Fibroblast of the aortic adventitia (primary cell): ENCODE measurements at places on chromosomes 12 and 14.

DNA sequence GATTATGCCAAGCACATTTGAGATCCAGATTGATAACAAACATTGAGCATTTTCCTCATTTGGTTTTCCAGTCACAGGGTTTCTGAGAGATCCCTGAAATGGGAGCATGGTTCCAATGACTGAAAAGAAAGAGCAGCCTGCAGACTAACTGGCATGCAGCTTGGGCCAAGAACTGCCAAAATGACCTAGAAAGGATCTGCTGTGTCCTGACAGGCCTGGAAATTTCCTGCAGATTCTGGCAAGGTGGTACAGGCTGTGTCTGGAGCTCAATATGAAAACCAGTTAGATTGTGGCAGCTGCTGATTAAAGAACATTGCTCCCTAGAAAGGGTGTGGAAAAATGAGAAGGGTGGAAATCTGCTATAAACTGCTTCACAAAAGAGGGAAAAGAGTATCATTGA, 417.3 kb downstream of the IPO8 start:
- no peak for DNase-seq

DNA sequence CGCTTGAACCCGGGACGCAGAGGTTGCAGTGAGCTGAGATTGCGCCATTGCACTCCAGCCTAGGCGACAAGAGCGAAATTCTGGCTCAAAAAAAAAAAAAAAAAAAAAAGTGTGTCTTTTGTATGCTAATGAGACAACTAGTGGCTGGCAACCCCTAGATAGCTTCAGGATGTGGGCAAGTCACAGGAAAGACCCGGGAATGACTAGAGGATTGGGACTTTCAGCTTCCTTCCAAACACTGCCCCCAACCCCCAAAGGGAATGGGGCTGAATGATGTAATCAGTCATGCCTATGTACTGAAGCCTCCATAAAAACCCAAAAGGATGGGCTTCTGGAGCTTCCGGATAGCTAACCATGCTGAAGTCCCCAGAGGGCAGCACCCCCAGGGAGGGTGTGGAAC, 28.6 kb downstream of the USP44 start:
- no peak for DNase-seq

DNA sequence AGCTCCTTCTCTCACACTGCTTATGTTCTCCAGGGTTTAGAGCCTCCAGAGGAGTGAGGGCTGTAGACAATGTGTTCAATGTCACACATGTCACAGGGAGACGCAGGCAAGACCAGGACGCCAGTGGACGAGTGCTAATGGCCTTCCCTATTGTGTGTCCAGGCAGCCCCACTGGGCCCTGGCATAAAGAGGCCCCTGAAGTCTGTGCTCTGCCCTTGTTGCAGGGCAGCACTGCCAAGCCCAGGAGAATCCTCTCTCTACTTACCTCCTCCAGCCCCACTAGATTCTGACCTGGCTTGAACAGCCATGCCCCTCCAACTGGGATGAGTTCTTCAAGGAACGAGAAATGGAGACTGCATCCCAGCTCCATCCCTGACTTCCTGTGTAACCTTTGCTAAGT, 24.8 kb upstream of the TMEM106C start:
- no peak for DNase-seq

GRCh38 chr12:47235258-47236040, 155.7 kb upstream of the AMIGO2 start:
- no peak for DNase-seq

GRCh38 chr12:65642061-65642661, 182.1 kb upstream of the HMGA2 start:
- no peak for DNase-seq

DNA sequence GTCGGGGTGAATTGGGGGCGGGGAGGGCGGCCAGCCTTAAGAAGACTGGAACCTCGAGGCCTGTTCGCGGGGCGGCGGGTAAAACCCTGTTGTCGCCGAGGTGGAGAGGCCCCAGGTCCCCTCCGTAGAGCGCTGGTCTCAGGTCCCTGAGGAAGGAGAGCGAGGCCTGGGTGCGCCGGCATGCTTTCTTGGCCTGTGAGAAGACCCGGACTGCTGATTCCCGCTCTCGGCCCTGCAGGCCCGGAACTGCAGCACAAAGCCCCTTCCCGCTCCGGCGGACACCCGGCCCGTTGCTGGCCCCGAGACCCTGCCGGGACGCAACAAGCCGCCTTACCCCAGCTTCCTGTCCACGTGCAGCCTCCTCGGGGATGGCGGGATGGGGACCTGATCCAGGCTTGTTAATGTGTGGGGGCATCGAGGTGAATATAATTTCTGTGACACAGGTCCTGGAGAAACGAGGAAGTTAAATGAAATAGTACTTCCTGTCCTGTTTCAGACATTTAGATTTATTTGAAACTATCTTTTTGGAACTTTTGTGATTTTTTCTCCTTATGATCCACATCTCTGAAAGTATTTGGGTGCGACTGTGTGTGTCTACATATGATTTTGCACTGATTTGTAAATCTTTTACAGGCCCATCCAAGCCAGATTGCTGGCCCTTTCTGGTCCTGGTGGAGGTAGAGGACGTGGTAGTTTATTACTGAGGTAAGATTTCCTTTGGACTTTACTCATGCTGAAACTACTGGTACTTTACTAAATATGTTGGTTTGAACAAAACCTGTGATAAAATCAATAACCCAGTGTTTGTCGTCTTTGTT, 600 bp downstream of the PNN start:
- no peak for DNase-seq

GRCh38 chr12:6791931-6792520, 2.7 kb downstream of the CD4 start:
- DNase-seq: no peak

GRCh38 chr14:88251650-88252049, 71.4 kb downstream of the KCNK10 start:
- DNase-seq: no peak

DNA sequence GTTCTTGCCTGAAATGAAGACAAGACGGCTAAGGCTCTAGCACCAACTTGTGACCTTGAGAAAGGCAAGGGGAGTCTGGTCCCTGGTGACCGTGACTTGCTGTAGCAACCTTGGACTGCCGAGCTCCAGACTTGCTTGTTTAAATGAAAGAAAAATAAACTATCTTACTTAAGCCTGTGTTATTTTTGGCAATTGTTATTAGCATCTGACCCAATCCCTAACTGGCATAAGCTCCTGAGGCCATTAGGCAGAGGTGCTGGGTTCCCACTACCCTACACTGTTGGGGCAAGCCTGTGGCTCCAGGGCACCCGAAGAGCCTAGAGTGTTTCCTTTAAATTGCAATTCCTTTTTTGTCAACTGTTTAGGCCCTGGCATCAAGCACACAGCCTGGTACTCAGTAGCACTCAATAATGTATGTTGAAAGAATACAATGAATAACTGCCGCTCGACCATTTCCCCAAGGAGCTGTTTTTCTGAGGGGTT, 106.9 kb upstream of the HIF1A start:
- DNase-seq: peak; percentile 56

DNA sequence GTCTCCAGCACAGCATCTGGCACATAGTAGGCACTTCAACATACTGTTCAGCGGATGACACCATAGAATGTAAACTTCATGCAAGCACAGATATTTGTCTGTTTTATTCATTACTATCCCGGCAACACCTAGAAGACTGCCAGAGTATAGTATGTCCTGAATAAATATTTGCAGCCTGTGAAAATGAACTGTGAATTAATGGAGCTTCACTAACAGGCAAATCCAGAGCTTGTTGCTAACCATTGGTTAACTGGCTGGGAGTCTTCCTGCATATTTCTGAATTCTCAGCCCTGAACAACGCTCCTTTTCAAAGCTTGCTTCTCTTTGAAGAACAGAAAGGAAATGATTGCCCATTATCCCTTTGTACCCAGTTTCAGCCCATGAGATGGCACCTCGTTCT, 243.3 kb upstream of the CRY1 start:
- DNase-seq: no peak

DNA sequence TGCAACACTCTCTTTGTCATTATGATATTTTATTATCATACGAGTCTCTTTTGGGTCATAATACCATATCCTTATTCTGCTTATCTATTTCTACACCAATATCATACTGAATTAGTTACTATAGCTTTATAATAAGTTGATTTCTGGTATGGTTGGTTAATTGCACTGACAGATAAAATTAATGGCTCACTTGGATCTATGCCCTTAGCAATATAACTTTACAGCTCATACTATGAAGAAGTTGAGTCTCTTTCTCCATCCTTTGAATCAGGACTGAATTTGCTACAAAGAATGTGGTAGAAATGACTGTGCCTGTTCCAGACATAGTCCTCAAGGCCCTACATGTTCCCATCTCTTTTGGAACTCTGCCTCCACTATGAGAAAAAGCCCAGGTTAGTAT, 139.7 kb upstream of the DYRK2 start:
- no peak for DNase-seq

GRCh38 chr12:2384533-2385351, 332.0 kb downstream of the CACNA1C start:
- DNase-seq: peak; percentile 89

DNA sequence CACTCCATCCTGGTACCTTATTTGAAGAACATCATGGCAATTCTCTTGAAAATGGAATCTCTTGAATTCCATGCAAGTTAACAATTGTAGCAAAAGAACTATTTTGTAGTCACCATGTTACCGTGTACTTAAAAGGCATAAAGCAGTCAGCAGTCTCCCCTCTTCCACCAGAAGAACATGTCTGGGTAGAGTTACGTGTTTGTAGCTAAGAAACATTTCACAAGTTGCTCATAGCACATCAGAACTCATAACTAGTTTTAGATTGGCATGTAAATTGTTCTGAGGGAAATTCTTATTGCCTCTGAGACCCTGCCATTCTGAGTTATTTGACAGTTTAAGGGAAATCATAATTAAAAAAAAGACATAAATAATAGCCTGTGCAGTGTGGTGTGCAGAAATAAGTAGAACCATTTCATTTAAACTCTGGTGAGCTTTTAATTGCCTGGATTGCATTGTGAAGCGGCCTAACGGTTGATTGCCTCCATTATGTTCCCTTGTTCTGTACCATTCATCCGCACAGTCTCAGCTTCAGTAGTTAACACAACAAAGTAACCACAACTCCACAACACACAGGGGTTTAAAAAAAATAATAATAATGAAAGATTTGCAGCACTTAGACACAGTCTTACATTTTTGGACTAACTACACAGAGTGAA, 2.6 kb downstream of the LMO3 start:
- DNase-seq: no peak

GRCh38 chr14:50479041-50479440, 53.3 kb downstream of the MAP4K5 start:
- no peak for DNase-seq

DNA sequence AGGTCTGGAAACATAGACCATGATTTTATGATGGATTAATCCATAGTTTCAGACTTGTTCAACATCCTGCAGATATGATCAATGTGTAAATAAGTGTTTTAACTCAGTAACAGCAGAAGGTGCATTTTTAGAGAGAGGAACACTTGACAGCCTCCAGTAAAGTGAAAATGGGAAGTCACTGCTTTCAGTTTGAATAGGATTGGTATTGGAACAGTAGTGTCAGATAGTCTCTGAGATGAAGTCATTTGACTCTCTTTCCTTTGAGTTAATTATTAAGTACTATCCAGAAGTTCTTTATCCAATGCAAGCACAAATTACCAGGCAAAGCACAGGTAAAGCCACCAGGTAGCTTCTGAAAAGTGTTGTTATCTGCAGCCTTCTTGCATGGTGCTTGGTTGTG, 14.5 kb upstream of the NAV3 start:
- DNase-seq: no peak

DNA sequence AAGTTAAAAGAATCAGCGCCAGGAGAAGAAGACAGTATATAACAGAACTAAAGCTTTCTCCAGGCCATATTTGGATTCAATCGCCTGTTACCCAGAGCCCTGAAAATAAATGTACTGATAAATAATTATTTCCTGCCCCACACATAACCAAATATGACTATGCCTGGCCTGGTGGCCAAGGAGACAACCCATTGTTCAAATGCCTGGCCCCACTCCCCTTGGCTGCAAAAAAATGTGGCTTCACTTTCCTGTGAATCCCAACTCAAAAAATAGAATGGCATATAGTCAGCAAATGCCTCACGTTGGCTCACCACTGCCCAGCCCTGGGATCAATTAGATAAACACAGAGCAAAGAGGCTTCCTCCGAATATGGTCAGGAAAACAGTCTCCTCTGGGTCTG, 472.1 kb downstream of the BCL11B start:
- no peak for DNase-seq

DNA sequence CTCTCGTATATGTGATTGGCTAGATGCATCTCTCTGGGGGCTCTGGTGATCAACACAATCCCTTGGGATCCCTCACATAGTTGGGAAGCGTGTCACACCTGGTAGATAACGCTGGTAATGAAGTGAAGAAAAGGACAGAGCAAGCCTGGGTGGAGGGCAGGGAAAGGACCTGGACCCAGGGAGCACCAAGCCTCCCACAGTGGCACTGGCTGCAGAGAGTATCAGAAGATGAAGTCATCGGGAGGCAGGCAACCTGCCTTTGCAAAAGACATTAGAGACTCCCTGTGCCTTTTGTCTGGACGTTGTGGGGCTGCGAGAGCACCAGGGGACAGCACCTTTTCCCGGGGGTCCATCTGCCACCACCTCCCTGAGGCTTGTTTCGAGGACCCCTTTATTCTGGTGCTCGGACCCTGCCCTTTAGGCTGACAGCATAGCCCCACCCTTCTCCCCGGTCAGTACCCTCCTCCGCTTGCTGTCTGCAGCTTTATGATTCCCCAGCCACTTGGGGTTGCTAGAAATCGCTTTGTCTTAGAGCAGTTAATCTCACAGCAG, 116.4 kb downstream of the EML1 start:
- no peak for DNase-seq

DNA sequence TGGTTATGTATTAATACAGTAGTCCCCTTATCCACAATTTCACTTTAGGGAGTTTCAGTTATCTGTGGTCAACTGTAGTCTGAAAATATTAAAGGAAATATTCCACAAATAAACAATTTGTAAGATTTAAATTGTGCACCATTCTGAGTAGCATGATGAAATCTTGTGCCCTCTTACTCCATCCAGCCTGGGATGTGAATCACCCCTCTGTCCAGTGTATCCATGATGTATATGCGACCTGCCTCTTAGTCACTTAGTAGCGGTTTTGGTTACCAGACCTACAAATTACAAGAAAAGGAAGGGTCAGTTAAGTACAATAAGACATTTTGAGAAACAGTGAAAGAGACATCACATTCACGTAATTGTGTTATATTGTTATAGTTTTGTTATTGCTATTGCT, 39.9 kb upstream of the MDGA2 start:
- DNase-seq: no peak

DNA sequence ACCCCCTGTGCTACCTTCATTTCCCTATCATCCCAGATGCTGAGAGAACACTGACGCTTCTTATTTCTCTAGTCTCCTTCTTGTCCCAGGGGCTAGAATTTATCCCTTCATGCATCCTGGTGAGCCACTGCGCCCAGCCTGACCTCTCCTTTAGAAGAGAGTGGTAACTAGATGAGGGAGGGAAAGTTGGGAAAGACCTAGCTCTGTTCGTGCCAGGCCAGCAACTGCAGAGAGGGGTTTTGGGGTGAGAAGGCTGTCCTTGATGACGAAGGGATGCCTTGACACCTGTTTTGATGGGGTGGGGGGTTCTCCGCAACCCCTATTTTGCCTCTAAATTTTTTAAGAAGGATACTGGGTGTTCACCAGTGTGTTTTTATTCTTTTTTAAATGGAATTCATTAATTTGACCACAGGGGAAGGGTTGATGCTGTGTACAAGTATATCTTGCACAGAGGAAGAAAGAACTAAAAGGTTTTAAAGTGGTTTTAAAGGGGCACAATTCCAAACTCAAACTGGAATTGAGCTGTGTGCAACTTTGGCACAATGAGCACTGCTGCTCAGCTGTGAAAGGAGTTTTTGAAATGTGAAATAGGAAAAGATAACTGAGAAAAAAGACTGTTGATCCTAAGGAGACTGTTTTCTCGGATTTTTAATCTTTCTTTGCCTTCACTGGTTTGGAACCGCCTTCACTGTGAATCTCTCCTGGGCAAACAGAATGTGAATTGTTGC, 7.0 kb upstream of the MMP19 start:
- peak; percentile 43 for DNase-seq
